Occipital lobe (tissue), 3 donors: ENCODE measurements at places on chromosomes 3 and 15.
A peak's percentile ranks its signal among the peaks of the same experiment; 100 is the strongest.

DNA sequence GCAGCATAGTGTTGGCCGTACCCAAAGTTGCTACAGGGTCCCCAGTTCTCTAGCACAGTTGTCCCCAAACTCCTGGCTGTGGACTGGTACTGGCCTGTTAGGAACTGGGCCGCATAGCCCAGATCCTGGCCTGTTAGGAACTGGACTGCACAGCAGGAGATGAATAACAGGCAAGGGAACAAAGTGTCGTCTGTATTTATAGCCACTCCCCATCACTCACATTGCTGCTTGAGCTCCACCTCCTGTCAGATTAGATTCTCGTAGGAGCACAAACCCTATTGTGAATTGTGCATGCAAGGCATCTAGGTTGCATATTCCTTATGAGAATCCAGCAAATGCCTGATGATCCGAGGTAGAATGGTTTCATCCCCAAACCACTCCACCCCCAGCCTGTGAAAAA, 604.0 kb upstream of the LMCD1 start:
- DNase-seq, result peak; percentile 2

GRCh38 chr15:60797444-60798040, 318.6 kb upstream of the ICE2 start:
- no peak for DNase-seq

GRCh38 chr3:50592568-50592967, 19.0 kb downstream of the CISH start:
- DNase-seq, result no peak

DNA sequence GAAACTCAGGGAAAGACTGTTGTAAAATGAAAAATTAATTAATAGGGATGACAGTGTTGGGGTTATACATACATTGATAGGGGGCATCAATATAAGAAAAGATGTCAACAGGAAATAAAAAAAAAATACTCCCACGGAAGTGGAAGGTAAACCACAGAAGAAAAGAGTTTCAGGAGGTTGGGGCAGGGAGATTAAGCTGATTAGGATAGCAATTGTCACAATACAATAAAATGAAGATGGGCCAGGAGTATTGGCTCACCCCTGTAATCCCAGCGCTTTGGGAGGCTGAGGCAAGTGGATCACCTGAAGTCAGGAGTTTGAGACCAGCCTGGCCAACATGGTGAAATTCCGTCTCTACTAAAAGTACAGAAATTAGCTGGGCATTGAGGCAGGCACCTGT, 536.1 kb downstream of the AGBL1 start:
- no peak for DNase-seq

GRCh38 chr3:105594219-105594618, 227.5 kb downstream of the ALCAM start:
- no peak for DNase-seq

DNA sequence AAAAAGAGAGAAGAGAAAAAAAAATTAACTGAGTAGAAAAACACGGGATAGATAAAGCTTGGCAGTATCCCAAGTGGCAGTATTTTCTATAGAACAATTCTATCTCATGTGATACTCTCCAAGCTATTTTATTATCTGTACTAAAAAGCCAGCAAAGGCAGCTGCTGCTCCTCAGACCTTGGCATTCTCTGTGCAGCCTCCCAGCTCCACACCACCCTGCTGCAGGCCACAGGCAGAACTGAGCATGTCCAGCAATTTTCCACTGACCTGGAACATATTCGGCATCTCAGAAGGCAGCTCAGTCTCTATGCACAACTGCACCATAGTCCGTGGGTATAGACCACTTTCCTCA, 1161.4 kb downstream of the IGSF11 start:
- peak; percentile 26 for DNase-seq

DNA sequence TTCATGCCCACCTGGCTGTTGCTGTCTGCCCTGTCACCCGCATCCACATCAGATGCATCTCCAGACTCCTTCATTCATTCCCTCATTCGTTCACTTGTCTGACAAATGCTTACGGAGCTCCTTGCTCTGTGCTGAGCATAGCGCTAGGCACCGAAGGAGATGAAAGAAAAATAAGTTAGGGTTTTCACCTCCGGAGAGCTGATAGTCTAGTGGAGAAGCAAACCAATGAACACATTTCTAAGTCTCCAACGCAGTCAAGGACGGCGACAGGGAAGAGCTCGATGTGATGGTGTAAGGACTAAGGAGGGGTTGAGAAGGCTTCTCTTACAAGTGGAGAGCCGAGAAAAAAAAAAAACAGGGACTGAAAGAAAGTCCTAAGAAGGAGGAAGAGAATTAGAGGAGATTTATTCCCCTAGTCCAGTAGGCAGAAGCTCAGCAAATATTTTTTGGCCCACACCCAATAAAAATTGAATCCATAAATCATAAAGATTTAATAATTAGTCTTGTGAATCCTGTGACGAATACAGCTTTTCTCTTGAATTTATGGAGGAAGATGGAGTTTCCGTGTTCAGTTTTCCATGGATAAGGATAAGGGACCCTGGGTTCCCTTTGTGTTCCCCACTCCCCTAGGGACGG, 127.2 kb upstream of the DLG1 start:
- no peak for DNase-seq

DNA sequence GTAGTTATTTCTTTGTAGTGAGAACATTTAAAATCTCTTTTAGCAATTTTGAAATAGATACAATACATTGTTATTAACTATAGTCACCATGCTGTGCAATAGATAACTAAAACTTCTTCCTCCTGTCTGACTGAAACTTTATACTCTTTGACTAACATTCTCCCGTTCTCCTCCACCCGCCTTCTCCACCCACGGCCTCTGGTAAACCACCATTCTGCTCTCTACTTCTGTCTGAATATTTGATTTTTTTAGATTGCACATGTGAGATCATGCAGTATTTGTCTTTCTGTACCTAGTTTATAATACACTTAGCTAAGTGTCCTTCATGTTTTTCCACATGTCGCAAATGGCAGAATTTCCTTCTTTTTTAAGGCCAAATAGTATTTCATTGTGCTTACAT, 72.8 kb upstream of the RBM5 start:
- no peak for DNase-seq

GRCh38 chr3:101928890-101929289, 79.6 kb downstream of the NFKBIZ start:
- no peak for DNase-seq

DNA sequence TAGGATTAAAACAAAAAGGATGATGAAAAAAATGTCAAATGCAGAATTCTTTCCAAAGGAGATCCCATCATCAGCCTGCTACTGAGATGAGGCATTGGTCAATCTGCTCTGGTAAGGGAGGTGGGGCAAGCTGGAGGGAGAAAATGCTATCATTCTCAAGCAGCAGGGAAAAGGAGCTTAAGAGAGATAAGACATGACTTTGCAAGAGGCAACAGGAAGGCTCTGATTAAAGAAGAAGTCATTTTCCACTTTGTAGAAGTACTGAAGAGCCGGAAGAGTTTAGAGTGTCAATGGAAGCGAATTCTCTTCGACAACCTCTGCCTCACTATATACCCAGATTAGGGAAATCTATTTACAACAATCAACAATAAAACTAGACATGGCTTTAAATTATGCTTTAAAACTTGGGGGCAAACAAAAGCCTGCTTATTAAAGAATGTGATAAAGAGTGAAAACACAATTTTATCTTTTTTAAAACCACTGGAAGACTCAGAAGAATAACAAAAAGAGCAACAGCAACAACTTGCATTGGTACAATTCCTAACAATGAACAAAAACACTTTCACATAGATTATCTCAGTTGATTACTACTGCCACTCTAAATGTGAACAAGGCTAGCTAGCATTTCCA, 81.8 kb upstream of the NANOGP8 start:
- DNase-seq, result no peak

GRCh38 chr3:128252083-128252482, 98.8 kb downstream of the EEFSEC start:
- no peak for DNase-seq

GRCh38 chr3:111729087-111729846, 129.8 kb upstream of the PHLDB2 start:
- DNase-seq, result no peak

DNA sequence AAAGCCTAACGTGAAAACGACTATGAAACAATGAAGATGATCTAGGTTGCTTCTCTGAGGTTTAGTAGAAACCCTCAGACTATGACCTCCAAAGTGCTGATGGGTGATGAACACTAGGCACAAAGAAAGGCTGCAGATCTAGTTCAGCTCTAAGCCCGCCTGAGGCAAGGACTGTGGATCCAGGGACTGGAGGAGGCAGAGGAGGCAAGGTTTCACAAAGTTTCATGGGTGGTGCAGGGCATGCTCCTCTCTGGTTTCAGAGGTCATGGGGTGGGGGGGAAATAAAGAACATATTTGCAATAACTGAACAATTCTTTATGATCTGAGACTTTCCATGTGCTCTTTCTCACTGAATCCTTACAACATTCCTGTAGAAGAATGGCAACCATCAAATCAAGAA, 679.2 kb downstream of the NTRK3 start:
- DNase-seq, result no peak

DNA sequence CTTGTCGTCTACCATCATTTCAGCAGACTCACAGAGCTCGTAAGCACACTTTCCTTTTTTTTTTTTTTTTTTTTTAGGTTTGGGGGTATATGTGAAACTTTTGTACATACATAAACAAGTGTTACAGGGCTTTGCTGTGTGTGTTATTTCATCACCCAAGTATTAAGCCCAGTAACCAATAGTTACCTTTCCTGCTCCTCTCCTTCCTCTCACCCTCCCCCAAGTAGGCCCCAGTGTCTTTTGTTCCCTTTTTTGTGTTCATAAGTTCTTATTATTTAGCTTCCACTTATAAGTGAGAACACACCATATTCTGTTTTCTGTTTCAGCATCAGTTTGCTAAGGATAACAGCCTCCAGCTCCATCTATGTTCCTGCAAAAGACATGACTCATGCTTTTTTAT, 746.8 kb downstream of the GRM7 start:
- DNase-seq, result no peak

DNA sequence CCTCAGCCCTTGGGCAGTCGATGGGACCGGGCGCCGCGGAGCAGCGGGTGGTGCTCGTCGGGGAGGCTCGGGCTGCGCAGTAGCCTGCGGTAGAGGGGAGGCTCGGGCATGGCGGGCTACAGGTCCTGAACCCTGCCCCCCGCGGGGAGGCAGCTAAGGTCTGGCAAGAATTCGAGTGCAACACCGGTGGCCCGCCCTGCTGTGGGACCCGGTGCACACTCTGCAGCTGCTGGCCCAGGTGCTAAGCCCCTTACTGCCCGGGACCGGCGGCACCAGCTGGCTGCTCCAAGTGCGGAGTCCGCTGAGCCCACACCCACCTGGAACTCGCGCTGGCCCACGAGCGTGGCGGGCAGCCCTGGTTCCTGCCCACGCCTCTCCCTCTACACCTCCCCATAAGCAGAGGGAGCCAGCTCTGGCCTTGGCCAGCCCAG, 377.7 kb upstream of the RBMS3 start:
- no peak for DNase-seq

DNA sequence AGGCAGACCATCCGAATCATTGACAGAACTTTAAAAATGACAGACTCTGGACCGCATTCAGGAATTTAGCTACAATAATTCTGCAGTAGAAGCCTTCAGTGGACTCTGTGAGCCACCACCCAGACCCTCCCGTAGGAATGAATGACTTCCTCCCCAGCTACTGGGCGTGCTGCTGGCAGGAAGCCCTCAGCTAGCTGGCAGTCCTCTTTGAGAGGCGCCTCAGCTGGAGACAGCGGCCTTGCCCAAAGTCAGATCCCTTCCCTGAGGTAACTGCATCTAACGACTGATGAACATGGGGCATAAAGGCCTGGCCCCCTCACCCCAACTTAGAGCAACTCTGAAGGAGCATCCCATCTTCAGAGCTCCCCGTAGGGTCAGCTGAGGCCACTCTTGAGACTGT, 25.8 kb downstream of the CRABP1 start:
- DNase-seq, result no peak

DNA sequence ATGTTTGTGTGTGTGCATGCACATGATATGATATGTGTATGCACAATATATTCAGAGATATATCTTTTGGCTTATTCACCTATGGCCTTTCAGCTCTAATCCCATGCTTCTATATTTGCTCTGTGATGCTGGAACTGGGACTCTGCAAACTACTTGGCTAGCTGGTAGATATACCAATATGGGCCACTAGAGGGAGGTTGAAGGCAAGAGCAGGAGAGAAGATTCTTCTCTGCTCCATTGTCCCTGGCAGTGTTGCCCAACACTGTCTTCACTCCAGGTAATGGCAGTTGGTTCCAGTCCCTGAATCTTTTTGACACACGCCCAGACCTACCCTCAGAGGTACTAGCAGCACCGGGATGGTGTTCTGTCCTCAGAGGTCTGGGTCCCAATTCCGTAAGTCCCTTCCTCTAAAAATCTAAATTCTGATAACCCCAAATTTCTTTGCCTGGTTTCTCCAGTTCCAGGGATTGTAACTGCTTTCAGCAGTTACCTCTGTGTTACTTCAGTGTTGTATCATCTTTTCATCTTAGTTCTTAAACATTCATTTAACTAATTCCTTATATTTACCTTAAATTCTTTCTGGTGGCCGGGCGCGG, 44.7 kb downstream of the GTPBP8 start:
- DNase-seq, result no peak

DNA sequence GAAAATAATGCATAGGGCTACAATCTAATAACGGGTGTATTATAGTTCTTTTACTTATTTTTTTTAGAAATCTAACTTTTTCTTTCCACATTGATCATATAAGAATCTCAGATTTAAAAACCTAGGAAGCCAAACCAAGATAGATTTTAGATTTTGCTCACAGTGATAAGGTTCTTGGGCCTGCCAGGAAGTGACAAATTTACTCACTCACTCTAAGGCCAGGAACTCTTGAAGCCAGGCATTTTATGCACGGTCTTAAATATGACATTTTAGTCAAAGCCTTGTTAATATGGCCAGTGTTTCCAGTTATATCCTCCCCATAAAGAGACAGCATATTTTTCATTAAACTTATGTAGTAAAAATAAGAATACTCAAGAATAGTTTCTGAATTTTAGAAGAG, 271.4 kb downstream of the SQOR start:
- DNase-seq, result no peak

DNA sequence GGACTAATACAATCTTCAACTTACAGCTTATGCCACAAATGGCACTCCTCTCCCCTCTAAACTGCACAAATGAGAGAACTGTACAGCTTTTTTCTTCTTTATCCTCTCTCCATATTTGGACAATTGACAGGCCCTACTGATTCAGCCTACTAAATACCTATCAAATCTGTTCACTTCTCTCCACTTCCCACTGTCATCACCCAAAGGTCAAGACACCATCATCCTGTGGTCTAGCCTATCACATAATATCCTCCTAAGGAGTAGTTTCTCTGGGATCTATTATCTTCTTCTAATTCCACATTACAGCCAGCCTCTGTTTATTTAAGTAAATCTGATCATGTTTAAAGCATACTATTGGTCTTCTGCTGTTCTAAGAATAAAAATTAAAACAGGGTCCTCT, 33.0 kb upstream of the SLC12A8 start:
- DNase-seq, result no peak
